Aorta (tissue), 5 donors: ENCODE measurements at places on chromosomes 2 and 18. TPM values are rescaled to one million over a fixed set of nuclear protein-coding genes. Genes with fewer than 3 reads are reported as not detected.

DNA sequence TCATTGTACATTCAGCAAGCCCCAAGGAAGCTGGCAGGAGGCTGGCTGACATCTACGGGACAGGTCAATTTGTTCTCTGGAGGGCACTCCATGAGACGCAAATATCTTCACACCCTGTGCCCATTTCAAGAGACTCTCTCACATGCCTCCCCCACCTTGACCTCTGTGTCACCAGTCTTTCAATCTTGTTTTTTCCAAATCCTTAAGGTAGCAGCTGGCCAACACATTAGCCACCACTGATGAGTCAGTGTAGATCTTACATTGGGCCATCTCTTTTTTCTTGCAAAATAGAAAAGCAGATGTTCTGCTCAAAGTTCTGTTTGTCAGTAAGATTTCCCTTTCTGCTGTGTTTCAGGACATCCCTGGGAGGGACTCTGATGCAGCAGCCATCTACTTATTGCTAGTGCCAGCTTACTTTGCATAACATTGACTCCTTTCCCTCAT, 1.7 kb upstream of the DPP4 start:
- no peak for DNase-seq

DNA sequence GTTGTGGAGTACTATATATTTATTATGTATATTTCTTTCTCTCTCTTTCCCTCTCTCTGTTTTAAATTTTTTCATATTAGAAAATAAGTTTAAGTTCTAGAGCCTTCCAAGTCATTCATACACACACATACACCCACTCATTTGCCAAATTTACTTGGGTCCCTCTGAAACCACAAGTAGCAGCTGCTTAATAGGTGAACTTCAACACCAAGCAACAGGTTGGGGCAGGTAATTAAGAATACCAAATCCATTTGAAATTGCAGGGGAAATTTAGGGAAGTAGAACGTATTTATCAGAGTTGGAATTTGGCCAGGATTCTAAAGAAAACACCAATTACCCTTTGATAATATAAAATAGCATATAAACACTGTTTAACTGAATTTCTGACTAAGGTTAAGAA, 75.0 kb upstream of the RBBP8 start:
- no peak for DNase-seq

Gene GREB1
- 0.13 TPM for polyA plus RNA-seq

- no peak for DNase-seq
Measured at GRCh38 chr2:177942731-177943130, 129.8 kb downstream of the PDE11A start.

DNA sequence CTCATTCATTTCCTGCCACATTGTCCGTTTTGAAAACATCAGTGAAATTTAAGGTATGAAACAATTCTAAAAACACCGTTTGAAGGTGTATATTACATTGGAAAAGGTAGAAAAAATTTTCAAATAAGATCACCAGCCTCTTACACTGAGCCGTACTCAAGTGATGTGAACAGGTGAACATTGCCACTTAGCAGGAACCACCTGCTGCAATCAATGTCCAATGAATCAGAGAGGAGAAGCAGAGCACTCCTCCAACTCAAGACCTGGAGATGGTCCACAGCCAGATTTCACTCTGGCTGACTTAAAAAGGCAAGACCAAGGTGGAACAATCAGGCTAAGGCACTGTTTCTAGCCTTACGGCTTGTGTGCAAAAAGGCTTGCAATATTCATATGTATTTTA, 110.3 kb upstream of the TTN start:
- no peak for DNase-seq

Gene GRB14
- 3.3 TPM for polyA plus RNA-seq

DNA sequence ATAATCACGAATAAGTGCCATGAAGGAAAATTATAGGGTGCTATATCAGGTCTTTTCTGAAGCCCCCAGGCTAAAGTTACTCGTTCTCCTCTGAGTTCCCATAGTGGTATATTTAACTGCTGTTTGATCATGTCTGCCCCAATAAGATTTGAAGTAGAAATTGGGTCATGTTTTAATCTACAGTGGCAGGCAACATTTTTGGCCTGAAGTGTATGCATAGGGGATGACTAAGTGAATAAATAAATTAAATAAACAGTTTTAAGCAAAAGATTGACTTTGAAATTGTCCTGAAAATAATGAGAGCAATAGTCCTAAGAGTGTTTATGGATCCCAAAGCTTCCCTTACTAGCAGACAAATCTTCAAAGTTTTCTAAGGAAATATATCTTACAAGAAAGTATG, 500.9 kb downstream of the TNS1 start:
- DNase-seq: no peak

Gene RNF125
- polyA plus RNA-seq: 3.3 TPM

Gene XDH
- 5.0 TPM for polyA plus RNA-seq

DNA sequence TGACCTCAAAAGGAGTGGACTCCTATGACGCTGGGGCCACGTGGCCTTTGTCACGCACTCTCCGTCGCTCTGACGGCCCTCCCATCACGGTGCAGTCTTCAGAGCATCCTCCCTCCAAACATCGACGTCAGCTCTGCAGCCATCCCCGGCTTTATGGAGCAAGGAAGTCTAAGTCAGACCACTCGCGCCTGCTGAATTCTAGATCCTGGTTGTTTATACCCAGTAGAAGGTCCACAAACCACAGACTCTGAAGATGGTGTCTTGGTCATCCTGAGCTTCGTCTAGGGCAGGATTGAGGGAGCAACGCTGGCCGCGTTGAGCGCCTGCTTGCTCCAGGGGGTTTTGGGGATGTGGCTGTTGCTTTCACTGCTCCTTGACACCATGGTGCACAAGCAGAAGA, 228.0 kb upstream of the SALL3 start:
- DNase-seq: no peak

DNA sequence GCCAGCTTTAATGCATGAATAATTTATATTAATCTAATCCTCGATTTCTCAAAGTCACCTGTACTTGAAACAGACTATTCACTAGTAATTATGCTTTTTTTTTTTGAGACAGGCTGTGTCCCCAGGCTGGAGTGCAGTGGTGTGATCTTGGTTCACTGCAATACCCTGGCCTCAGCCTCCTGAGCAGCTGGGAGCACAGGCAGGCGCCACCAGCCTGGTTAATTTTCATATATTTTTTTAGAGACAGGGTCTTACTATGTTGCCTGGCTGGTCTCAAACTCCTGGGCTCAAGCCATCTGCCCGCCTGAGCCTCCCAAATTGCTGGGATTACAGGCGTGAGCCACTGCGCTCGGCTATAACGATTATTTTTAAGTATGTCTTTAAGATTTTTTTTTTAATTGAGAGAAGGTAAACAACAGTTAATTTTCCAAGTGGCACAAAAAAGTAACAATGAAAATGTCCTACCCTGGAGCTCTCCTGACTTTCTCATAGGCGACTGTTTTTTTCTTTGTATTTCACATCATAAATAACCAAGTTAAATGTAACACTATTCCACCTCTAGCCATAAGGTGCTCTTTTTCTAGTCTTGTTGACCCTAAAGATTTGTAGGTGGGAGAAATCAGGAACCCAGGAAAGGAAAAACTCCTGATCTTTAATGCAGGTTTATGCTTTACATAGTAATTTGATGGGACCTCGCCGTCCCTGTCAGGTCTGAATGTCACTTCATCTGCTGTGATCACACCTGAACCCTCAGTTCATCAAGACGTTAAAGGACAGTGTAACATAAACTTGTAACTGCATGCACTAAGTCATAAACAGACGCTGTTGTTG, 1.3 kb upstream of the ANKRD12 start:
- no peak for DNase-seq

DNA sequence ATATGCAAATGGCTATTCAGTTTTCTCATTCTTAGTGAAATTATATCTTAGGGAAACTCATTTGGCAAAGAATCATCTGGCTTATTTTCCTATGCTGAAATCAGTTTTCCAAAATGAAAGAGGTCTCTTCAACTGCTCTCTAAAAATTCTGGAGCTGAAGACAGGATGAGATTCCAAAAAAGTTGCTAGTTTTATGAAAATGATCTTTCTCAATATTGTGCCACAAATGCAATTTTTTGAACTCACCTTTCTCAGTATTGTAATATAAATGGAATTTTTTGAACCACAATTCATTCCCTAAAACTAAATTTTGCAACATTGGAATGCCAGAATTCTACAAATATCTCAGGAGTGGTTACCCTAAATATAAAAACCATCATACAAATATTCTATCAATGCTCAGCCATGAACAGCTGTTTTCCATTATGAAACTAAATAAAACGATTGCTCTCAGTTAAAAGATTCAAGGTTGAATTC, 147.7 kb upstream of the PKDCC start:
- DNase-seq: no peak

DNA sequence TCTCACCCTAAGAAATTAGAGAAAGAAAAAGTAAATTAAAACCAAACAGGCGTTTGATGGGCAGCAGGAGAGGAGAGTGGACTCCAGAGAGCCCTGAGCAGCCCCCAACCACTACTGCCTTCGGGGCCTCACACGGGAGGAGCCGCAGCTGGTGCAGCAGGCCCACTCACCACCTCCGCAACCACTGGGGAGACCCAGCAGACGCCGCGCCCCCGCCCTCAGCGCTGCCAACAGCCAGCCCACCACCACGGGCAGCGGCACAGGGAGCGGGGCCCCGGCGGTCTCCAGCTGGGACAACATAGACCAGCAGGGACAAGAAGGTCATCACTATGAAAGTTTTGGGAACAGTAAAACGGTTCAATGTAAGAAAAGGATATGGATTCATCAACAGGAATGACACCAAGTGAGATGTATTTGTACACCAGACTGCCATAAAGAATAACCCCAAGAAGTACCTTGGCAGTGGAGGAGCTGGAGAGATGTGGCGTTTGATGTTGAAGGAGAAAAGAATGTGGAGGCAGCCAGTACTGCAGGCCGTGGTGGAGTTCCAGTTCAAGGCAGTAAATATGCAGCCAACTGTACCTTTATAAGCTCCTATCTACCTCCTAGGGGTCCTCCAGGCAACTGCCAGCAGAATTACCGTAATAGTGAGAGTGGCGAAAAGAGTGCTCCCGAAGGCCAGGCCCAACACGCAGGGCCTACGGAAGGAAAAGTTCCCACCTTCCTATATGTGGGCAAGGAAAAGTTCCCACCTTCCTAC, 76.5 kb downstream of the OLA1 start:
- DNase-seq: no peak

- no peak for DNase-seq
Measured at GRCh38 chr2:233247744-233248143, 3.7 kb upstream of the ATG16L1 start.

DNA sequence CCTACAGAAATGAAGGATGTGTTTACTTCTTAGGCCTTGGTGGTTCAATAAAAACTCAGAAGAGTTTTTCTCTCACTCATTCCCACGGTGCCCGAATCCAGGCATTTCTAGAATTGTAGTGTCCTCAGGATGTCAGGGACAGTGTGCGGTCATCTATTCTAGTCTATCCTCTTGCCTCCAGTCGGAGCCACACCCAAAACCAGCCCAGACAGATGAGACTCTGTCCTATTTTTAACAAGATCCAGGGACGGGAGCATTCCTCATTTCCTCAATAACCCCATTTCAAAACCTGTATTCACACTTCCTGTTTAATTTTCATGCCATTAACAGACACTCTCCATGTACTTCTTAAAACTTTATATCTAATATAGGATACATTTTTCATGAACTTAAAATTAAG, 11.6 kb upstream of the RBMS1 start:
- no peak for DNase-seq

DNA sequence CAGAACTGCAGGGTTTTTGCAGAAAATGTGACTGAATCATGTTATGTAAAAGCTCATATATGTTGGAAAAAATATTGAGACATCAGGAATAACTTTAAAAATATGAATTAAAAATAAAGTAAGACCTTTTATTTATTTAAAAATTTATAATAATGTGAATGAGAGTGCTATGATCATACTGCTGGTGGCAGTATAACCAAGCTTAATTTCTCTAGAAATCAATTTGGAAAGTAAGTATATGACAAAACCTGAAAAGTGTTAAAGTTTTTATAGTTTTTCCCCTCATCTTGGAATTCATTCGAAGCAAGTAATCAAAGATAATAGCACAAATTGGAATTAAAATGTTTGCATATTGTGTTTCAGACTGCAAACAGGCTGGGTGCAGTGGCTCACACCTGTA, 7.5 kb downstream of the SLC39A10 start:
- no peak for DNase-seq

GRCh38 chr18:58505181-58505580, 123.7 kb downstream of the ALPK2 start:
- DNase-seq: no peak

DNA sequence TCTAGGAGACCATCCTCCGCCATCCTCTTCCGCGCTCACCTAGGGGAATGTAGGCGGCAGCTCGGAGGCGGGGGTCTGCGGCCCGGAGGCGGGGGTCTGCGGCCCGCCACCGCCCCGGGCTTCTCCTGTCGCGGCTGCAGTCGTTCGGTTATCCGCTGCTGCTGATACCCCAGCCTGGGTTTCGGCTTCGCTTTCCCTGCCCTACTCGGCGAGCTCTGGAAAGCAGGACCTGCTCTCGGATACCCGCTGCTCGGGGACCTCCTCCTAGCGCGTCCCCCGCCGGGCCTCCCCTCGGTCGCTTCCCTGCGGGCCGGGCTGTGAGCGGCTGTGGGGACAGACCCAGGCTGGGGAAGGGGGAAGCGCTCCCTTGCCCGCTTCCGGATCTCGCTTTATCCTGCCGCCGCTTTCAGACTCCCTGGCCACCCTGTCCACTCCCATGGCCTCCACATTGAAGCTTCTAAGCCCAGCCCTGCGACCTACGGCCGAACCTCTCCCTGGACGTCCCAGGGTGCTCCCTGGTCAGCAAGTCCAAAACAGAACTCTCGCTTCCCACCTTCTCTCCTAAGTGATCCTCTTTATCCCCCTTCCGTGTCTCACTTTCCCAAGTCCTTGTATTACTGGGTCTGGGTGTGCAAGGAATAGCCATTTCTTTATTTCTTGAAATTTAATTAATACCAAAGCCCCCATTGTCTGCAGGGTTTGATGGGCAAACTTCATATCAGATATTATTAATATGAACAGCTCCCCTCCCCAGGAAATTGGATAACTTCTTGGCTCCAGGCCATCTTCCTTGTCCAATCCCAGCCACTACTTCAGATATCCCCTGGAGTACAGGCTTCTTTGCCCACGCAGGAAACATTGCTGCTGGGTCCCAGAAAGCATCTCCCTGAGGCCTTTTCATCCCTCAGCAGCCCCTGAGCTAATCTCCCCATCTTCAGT, 769 bp downstream of the FKBP1B start:
- peak; percentile 51 for DNase-seq

DNA sequence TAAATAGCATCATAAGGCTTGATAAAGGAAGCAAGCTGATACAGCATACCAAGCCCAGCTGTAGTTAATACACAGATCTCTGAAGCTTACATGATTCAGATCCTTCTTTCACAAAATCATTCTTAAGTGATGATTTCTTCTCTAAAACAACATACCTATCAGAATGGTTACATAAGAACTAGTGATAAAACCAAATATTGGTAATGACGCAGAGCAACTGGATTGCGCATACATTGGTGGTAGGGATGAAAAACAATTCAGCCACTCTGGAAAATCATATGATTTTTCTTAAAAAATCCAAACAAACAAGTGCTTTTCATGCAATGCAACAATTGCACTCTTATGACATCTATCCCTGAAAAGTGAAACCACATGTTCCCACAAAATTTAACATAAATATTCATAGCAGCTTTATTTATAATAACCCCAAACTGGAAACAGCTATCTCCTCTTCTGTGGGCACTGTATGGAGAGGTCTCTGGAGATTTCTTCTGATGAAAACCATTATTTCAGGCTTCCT, 153.6 kb upstream of the DSEL start:
- no peak for DNase-seq
